ENCODE measurements at places on chromosomes 2 and 18. TPM values are rescaled to one million over a fixed set of nuclear protein-coding genes. Genes with fewer than 3 reads are reported as not detected.

Gene LYPD6B
- total RNA-seq: not detected

Gene HRH4
- 0.06 TPM for total RNA-seq

Gene ZDBF2
- total RNA-seq: 10.9 TPM

Gene ZC3H6
- total RNA-seq: 4.4 TPM

Gene FAM237A
- not detected for total RNA-seq

Gene CMPK2
- total RNA-seq: 2.1 TPM
